ENCODE measurements at places on chromosomes 1 and 21.

GRCh38 chr1:9058465-9058864, 11.0 kb downstream of the SLC2A5 start:
- DNase-seq = no peak

DNA sequence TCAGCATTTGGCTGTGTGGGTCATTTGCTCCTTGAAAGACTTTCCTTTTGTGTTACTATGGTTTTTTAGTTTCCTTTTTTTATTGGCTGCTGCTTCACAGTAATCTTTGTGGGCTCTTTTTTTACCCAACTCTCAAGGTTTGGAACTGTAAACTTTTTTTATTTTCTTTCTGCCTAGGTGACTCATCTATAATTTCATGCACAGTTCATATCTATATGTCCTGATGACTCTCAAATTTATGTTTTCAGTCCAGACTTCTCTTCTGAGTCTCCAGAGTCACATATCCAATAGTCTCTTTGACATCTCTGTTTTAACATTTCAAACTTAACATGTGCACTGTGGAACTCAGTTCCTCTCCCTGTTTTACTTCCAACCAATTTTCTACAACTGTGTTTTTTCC, 83.4 kb downstream of the ATF6 start:
- DNase-seq = no peak

GRCh38 chr1:41739061-41739955, 179.4 kb downstream of the HIVEP3 start:
- DNase-seq = no peak

DNA sequence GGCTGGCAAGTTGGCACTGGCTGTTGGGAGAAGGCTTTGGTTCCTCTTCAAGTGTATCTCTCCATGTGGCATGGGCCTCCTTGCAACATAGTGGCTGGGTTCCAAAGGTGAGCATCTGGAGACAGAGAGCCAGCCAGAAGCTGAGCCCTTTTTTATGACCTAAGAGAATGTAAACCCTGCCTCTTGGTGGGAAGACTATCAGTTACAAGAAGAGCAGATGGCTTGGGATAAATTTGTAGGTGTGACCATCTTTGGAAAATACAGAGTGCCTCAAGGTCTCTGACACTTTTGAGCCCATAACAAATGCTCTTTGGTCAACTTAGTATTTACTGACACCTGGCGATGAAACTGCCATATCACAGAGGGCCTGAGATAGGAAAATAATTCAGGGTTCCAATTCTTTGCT, 31.4 kb upstream of the PRELP start:
- no peak for DNase-seq

- no peak for DNase-seq
Measured at GRCh38 chr1:221725735-221726672, 15.9 kb downstream of the DUSP10 start.

DNA sequence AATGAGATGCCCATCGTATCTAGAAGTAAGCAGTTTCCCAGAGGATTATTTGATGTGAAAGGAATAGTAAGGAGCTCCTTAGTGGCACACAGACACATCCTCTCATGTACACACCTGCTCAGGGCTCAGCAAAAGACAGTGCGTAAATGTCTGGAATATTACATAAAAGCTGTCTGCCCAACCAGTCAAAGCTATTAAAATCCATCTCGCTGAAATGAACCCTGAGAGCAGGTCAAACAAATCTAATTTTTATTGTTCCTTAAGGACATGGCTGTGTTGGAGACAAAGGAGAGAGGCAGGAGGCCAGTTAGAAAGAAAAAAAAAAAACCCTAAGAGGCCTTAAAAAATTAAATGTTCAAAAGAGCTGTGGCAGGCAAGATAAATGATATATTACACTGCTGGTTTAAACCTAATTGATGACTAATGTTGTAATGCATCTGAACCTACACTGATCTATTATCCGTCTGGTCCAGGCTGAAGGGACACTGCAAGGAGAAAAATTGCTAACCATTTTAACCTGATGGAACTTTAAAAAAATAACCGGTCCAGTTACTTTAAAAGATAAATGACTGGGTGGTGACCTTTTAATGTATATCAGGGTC, 58.5 kb upstream of the FGGY start:
- no peak for DNase-seq

GRCh38 chr1:83715550-83715949, 283.4 kb downstream of the TTLL7 start:
- no peak for DNase-seq

GRCh38 chr1:21323091-21323490, 32.8 kb upstream of the ECE1 start:
- no peak for DNase-seq

DNA sequence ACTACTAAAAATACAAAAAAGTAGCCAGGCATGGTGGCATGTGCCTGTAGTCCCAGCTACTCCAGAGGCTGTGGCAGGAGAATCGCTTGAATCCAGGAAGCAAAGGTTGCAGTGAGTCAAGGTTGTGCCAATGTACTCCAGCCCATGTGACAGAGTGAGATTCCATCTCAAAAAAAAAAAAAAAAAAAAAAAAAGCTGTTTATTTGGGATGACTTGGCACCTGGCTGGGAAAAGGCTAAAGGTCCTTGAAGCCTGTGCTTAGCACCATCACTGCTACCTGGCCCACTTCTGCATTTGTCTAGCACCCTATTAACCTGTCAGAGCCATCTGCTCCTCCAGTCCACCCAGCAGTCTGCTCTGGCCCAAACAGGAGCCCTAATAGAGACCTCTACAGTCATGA, 25.0 kb downstream of the PRDX6 start:
- no peak for DNase-seq

- no peak for DNase-seq
Measured at GRCh38 chr1:11062965-11063401, 3.2 kb upstream of the SRM start.

GRCh38 chr1:221435504-221435904, 306.4 kb downstream of the DUSP10 start:
- DNase-seq = no peak

DNA sequence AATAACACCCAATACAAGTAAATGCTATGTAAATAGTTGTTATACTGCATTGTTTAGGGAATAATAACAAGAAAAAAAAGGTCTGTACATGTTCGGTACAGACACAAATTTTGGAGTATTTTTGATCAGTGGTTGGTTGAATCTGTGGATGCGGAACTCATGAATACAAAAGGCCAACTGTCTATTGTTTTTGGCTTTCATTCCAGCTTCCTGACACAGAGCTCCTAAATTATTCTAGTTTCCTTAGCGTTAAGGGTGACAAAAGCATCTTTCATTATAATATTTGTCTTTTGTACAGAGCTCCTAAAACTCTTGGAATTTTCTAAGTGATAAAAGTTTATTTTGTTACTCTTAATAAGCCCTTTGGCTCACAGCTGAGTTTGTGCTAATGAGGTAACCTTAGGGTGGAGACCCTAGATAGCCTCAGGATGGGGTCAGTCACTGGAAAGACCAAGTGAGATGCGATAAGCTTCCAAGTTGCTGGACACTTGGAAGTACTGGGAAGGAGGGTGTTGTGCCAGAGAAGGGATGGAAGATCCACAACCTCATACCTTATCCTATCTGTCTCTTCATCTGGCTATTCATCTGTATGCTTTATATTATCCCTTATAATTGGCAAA, 57.4 kb upstream of the PRRC2C start:
- no peak for DNase-seq

- DNase-seq = no peak
Measured at GRCh38 chr1:3986686-3987218, 86.7 kb upstream of the C1orf174 start.

- DNase-seq = peak; percentile 16
Measured at GRCh38 chr1:201982082-201982622, 296 bp upstream of the RNPEP start.

DNA sequence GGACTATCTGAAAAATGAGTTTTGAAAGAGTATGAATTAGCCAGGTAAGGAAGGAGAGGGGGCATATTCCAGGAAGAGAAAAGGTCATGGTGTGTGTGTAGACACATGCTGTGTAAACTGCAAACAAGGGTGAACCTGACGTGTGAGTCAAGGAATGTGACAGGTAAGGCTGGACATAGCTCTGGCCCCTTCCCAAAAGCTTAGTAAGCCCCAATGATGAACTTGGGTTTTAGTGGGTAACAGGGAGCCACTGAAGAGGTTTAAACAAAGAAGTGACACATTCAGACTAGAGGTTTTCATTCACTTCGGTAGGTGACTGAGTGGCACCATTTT, 36.7 kb downstream of the EGLN1 start:
- no peak for DNase-seq

DNA sequence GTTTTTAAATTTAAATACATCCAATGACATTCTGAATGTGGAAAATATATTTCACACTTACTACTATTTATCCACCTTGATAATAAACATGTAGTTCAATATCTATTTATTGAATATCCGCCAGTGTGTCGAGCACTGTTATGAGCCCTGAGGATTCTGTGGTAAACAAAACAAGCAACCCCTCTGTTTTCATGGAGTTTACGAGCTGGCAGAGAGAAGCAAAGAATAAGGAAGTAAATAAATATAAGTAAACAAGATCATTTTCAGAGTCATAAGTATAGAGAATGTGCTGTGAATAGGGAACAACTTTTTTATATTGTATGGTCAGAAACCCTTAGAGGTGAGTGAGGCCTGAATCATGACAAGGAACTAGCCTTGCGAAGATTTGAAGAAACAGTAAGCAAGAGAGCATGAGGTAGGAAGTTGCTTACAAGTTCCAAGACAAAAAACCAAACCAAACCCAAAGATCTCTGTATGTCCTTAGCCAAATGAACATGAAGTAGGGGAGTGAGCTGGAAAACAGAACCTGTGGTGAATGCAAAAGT, 6.4 kb upstream of the SERBP1 start:
- DNase-seq = no peak

DNA sequence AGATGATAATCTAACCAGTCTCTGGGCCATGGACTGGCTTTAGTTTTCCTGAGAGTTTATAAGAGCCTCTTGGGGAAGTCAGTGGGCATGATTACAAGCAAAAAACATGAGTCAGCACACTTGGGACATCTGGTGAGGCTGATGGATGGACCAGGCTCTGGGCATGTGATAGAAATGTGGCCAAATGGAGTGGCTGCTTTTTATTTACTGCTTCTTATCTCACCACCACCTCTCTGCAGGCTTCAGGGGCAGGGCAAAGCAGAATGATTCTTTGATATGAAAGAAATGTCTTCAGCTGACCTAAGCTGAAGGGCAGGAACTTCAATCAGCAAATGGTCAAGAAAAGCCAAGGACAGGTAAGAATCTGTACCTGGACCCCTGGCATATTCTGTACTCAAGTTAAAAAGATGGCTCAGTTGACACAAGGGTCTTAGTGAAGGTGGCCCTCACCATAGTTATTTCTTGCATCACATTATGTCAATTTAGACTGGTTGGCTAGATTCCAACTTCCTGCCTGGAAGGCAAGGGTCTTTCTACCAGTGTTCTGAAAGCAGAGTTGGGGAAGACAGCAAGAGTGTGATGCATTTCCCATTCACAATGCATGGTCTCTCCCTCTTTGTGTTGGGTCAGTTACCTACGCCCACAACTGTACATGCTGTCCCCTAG, 162.8 kb downstream of the FASLG start:
- DNase-seq = no peak

DNA sequence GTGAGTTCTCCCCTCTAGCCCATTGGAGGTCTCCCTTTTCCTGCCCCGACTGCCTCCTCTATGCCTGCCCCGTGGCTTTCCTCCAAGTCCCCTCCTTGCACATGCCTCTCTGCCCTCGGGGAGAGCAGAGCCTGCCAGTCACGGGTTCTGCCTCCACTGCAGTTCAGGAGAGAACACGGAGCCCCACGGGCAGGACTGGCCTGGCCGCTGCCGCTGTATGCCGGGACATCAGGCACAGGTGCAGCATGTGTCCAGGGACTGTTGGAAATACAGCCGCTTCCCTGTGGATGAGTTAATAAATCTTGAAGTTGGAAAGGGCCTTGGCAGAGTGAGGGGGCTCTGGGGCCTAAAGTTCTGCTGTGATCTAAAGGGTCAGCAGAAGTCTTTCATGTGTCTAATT, 676.6 kb downstream of the MATN1 start:
- DNase-seq = no peak

- no peak for DNase-seq
Measured at GRCh38 chr1:164764333-164764732, 205.3 kb downstream of the PBX1 start.

DNA sequence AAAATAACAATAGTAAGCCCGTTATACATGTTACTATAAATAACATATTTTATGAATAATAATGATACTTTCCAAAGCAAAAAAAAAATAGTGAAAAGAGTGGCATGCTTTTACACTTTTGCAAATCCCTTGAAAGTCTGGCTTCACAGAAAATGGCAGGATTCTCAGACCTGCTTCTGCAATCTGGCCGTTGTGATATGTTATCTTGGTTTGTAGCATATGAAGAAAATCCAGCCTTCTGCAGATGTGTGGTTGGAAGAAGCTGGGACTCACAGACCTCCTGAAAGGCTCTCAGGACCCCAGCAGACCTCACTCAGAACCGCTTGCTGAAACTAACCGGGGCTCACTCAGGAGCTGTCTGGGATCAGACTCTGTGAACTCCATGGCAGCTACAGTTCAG, 256.0 kb upstream of the TMEM51 start:
- DNase-seq = no peak

GRCh38 chr1:55816456-55817426, 601.6 kb upstream of the USP24 start:
- no peak for DNase-seq

GRCh38 chr1:58528518-58528917, 18.0 kb downstream of the OMA1 start:
- no peak for DNase-seq

- no peak for DNase-seq
Measured at GRCh38 chr1:227541796-227542152, 21.6 kb upstream of the ZNF678 start.

GRCh38 chr1:16088996-16089395, 15.5 kb upstream of the FAM131C start:
- no peak for DNase-seq

- DNase-seq = no peak
Measured at GRCh38 chr1:66401244-66401643, 132.7 kb upstream of the SGIP1 start.

DNA sequence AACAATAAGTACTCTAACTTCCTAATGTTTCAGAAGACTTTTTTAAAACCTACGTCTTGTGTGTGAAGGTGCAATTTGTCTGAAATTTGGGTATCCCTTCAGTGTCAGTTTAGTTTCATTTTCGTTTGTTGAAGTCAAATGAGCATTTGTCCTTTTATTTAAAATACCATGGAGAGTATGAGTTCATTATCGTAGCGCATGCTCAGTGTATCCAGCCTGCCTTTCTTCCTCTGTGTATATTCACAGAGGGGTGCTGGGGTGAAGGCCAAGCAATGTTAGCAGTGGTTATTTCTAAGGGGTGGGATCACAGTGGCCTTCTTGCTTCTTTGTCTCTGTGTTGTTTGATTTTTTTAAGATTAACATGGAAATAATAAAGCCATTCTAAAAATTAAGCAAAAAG, 43.2 kb downstream of the CNN3 start:
- no peak for DNase-seq

- no peak for DNase-seq
Measured at GRCh38 chr1:223639331-223639749, 26.2 kb downstream of the CAPN8 start.

- DNase-seq = no peak
Measured at GRCh38 chr1:81420760-81421159, 380.0 kb upstream of the ADGRL2 start.

Data from stimulated activated CD8-positive, alpha-beta memory T cell treated with anti-CD3 and anti-CD28 coated beads, Interleukin-4, amount 100 ng/mL, for 1 hour (primary cell).